ENCODE measurements at places on chromosomes 7 and 10.

DNA sequence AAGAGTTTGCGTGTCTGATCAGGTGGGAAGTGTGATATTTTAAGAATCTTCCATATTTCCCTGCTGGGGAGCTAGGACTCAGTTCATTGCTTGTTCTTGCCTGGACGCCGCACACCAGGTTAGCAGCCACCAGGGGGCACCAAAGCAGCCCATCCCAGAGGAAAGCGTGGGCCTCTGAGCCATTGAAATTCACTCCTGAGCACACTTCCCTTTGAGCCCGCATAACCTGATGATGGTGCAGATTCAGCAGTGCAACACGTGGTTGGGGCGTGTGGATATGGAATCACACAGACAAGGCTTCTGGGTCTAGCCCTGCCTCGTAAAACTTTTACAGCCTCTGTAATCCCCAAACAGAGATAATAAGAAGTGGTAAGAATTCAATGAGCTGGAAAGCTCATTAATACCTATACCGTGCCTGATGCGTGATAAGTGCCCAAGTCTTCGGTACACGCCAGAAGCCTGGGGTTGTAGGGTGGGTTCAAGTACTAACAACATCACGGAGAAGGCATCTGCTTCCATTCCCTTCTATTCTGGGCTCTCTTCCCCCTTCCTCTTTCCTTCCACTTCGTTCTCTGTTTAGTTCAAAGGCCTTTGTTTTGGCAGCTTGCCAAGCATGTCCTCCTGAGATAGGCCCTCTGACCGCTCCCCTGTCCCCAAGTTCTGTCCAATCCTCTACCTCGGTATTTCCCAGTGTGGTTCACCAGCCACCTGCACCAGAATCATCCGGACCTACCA is 130.1 kb upstream of the KMT2E start:
- DNase-seq, result peak; percentile 89

- no peak for DNase-seq
Observed at GRCh38 chr10:103125323-103126267, 67.5 kb downstream of the NT5C2 start.

- no peak for DNase-seq
Observed at GRCh38 chr7:15291699-15292098, 270.1 kb downstream of the AGMO start.

GRCh38 chr10:4013651-4014121 is 228.7 kb upstream of the KLF6 start:
- no peak for DNase-seq

DNA sequence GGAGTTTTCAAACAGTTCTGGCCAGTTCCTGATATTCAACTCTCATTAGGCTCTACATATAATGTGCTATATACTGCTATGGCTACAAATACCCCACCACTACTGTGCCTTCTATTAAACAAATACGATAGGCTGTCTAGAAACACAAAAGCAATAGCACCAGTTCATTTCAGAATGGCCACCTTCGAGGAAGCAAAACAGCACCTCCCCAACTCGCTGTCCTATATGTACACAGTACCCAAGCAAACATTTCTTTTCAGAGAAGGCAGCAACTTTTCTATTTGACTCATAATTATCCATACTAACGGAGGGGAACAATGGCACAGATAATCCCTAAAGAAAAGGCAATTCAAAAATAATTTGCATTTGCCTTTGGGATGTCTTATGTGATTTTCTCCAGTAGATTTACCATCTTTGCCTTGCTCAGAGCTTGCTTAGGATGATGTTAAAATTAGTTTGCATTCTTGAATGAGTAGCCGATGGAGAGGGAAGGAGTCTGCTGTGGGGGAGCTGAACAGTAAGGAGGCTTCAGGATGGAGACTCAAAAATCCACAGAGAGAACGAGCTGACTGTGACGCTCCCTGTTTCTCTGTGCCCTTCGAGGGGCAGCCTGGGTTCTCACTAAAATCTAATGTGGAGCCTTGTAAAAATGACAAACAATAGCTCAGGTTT is 218.7 kb downstream of the FANK1 start:
- DNase-seq, result no peak

DNA sequence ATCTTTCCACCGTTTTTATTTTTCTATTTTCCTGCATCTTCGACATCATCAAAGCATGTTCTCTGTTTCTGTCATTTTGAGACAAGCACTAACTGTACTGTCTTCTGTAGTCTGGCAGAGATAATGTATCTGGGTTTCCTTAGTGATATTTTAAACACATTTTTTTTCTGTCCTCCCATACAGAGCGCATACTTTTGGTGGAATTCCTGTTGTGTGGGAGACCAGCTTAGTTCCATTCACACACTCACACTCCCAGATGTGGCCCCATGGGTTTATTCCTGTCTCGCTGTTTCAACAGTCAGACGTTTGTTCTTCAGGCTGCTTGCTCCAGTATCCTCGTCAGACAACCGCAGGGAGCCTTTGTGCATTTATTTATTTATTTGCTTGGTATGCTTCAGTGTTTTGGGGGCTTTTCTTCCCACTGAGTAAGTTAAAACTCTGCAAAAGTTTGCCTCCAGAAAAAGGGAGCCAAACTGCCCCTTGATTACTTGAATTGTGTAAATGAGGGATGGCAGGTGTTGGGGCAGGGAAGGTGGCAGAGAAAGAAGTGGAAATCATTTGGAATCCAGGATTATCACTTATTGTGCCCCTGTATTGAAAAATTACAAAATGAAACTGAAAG is 456.8 kb upstream of the KLF6 start:
- DNase-seq, result no peak

DNA sequence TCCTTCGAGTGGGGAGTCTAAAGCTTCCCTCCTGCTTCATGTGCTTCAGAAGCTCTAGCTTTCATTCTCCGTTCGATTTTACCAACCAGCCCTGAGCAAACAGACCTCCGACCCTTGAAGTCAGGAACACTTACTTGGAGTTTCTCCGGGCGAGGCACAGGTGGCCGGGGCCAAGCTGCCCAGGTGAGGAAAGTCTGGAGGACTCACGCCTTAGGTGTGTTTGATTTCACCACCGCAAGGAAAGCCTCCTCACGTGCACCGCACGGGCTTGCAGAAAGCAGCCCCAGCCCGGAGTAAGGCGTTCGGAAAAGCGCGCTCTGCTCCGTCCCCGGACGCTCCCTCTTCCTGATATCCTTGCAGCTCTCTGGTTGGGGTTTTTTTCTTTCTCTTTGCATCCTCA is 30.1 kb upstream of the CNPY1 start:
- DNase-seq, result no peak

- DNase-seq, result peak; percentile 49
Observed at GRCh38 chr10:75512203-75512933, 80.9 kb downstream of the LRMDA start.

GRCh38 chr10:17850501-17850900 is 41.4 kb downstream of the MRC1 start:
- DNase-seq, result no peak

GRCh38 chr7:131562941-131563340 is 6.5 kb upstream of the PODXL start:
- no peak for DNase-seq

- no peak for DNase-seq
Observed at GRCh38 chr10:54159924-54160323, 641.1 kb downstream of the PCDH15 start.

DNA sequence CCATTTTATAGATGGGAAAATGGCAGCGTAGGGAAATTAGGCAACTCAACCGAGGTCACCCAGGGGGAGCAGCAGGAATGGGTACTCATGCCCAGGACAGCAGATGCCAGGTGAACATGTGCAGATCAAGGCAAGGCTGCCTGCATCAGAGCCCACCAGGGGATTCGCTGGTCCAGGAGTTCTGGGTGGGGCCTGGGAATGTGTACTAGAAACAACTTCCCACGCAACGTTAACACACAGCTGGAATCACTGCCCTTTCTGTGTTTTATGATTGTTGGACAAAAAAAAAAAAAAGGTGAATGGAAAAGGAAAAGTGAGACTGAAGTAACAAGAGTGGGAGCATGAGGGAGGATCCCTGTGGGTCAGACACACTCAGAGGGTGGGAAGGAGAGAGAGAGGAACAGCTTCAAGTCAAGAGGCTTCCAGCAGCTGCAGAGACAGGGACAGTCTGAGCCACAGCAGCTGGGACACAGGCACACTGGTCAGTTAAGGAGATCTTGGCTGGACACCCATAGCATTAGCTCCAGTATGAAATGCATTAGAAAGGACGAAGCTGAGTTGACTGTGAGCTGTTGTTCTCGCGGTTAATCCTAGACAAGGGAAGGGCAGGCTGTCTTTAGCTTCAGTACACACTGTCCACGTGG is 187.9 kb upstream of the INHBA start:
- DNase-seq, result no peak

DNA sequence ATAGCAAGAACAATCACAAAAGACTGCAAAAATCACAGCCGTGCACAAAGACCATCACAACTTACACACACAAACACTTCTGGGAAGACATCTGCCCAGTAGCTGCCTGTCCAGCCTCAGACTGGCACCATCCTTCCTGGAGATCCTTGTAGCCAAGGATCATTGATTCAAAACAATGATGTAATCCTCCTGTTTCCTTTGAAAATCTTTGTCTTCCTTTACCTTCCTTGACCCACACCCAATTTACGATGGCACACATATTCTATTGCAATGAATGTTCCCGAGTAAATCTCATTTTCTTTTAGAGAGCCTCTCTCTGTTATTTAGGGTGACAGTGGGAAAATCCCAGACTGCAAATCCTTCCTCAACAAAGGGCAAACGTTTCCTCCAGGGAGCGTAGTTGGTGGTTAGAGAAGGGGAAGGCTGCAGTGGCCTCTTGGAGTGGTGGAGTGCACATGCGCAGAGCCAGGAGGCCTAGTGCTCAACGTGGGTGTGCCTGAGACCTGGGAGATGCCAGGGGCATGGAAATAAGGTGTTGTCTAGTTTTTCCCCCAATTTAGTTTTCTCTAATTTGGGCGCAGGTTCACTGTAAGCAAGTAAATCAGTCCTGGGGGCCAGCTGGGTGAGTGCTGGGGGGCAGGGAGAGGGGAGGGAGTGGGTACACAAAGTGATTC is 3.1 kb upstream of the INPP5A start:
- no peak for DNase-seq

- no peak for DNase-seq
Observed at GRCh38 chr7:2884161-2884560, 40.1 kb upstream of the GNA12 start.

- no peak for DNase-seq
Observed at GRCh38 chr7:27585781-27586447, 76.8 kb downstream of the HIBADH start.

- DNase-seq, result no peak
Observed at GRCh38 chr7:148095066-148095465, 495.5 kb upstream of the C7orf33 start.

DNA sequence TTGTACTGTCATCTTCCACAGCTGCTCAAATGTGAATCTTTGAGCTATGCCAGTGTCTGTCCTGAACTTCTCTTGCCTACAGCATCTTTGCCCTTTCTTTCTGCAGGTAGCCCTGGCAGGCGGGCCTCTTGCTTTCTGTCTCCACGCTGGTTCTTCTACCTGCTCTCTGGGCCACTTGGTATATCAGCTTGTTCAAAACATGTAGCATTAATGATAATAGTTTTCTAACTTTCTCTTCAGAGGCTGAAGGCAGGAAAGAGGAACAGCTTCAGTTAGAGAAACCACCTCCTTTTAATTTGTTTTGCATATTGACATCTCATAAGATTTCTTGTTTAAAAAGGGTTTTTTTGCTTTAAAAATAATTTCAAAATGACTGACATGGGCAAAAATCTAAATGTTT is 923 bp upstream of the FGL2 start:
- DNase-seq, result no peak

GRCh38 chr10:59674215-59674836 is 35.3 kb downstream of the SLC16A9 start:
- no peak for DNase-seq

GRCh38 chr7:121872831-121873288 is at the start of gene PTPRZ1:
Gene PTPRZ1, plus strand, starts transcription at chr7:121873161. Its CDS starts 339 bp downstream, at chr7:121873500.
- peak; percentile 77 for DNase-seq

DNA sequence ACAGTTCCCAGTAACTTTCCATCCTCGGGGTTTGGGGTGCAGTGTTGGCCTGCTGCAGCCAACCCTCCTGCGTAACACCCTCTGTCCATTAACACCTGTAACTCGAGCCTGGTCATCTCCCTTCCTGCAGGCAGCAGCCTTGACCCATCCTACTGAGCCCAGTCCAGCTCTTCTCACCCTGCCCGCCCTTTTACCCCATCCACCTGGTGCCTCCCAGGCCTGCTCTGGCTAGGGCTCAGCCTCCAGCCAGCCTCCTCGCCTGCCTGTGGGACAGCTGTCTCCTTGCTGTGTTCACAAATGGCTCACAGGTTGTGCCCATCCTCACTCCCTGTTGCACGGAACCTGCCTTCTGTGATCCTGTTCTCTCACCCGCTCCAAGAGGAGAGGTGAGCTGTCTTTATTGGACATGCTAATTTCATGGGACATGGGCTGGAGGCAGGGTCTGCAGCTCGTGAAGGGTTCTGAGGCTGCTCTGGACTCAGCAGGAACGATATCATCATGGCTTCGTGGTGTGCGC is 277.2 kb upstream of the TCERG1L start:
- no peak for DNase-seq

GRCh38 chr7:157848508-157849340 is 511.9 kb downstream of the DNAJB6 start:
- DNase-seq, result no peak

DNA sequence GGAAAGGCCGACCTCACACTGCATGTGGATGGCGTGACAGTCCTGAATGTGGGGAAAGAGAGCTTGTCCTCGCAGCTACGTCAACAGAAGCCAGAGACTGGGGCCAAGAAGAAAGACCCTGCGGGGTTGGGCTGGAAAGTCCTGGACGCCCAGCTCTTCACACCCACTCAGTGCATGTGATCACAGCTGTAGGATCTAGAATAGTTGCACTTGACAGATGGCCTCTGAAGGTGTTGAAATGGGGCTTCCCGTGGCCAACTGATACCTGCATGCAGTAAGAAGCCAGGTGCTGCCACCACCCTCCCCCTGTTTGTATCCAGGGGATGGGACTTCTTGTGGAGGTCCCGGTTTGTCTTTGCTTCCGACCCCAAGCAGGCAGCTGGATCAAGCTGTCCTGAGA is 34.1 kb upstream of the OCM2 start:
- no peak for DNase-seq

DNA sequence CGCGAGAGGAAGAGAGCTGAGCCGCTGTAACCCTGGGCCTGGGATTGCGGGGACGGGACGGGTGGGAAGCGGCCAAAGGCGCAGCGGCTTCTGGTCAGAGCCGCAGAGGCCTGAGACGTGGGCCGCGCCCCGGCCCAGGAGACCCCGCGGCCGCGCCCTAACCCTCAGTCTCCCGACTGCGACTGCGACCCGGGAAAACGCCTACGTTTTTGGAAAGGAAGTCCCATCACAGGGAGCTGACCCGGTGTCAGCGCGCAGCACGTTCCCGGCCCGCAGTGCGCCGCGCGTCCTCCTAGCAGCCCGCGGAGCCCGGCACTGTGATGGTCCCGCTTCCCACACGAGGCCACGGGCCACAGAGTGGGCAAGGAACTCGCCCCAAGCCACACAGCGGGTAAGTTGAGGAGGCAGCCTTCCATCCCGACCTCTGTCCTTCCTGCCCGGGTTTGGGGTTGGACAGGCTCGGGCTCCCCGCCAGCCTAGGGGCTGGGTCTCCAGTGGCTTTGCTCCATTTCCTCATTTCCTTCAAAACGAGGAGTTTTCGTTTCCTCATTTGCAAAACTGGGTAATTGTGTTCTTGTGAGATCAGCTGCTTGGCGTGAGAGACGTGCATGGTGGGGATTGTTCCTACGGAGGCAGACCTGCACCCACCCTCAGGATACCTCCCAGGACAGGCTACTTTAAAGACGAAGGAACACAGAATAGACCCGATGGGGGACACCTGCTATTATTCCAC is 1.2 kb downstream of the GPNMB start:
- DNase-seq, result peak; percentile 52

GRCh38 chr10:3173171-3173878 is 743 bp upstream of the PITRM1 start:
- DNase-seq, result peak; percentile 100

- DNase-seq, result no peak
Observed at GRCh38 chr10:79074732-79075131, 6.0 kb downstream of the ZMIZ1 start.

- DNase-seq, result no peak
Observed at GRCh38 chr10:70600512-70601395, 1.8 kb downstream of the PRF1 start.
